ENCODE measurements at places on chromosomes 13 and 19.
A peak's percentile ranks its signal among the peaks of the same experiment; 100 is the strongest.

DNA sequence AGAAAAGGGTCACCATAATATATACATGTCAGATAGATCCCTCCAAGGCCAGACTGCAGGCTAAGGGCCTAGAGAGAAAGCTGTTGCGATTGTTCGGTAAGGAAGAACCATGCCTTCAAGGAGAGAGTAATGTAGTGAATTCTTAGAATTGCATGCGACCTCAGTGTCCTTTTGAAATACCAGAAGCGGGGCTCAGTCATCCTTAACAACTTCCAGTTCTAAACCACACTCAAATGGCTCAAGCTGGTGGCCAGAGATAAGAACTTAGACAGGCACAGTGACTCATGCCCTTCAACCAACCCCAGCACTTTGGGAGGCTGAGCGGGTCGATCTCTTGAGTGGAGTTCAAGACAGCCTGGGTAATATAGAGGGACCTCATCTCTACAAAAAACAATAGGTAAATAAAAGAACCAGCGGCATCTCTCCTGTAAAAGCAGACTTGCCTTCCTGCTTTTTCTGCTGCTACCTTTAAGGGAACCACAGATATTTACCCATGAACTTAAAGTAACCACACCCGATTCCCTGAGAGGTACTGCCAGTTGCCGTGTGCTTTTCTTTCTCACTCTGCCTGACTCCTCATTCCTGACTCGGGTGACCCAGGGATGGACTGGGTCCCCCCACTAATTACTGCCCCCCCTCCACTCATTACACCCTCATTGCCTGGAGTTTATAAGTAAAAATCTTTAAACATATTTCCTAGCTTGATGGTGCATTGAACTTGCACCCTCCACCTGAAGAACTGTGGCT lies 15.4 kb upstream of the SIGLEC6 start:
- peak; percentile 43 for DNase-seq

DNA sequence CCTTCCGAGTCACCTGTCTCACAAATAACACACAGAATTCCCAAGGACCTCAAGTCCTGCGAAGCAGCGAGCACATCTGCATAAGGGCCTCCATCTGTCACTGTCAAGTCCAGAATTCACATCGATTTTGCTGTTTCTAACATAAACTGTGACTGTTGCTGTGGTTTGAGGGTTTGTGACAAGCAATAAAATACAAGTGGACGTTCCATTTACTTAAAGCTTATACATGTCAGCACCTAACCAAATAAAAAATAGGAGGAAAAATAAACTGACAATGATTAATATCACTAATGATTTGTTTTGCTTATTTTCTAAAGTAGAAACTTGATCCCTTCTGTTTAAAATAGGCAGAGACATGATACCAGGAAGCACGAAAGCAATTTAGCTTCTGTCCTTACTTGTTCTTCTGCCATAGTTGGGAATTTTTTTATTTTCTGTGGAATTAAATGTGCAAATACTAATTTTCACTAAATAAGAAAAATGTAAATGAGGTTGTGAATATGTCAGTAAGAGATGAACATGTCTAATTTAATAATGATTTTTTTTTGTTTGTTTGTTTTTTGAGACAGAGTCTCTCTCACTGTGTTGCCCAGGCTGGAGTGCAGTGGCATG lies 279.1 kb downstream of the FGF9 start:
- DNase-seq = no peak

DNA sequence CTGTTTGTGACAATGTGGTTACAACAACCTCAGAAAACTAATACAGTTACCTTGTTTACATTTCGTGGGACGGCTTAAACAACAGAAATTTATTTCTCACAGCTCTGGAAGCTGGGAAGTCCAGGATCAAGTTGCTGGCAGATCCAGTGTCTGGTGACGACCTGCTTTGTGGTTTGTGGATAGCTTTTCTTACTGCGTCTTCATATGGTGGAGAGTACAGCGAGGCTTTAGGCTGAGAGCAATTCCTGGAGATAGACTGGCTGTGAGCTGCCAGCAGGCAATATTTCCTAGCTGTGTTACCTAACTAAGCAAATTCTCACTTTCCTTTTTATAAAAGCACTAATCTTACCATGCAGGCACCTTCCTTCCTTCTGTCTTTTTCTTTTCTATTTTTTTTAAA lies 1203.5 kb upstream of the PRR20A start:
- no peak for DNase-seq

GRCh38 chr13:43200736-43201135 lies 177.3 kb downstream of the DNAJC15 start:
- no peak for DNase-seq

DNA sequence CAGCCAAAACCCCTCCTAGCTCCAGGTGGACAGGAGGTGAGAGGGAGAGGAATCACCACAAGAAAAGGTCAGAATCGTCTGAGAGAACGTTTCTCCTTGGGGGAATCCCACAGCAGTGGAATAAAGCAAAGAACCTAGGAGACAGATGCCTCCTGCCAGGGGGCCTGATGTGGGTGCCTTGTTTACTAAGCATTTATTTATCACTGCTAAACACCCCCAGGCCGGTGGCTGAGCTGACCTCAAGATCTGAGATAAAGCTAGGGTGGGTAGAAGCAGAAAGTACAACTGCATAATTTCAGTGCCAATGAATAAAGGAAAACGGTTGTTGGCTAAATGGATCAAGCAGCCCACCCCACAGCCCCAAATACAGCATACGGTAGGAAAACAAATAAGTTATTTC lies 33.9 kb upstream of the ATP11A start:
- no peak for DNase-seq

GRCh38 chr13:60019119-60019993 lies 144.4 kb downstream of the DIAPH3 start:
- DNase-seq = peak; percentile 39

GRCh38 chr13:41610404-41610803 lies 153.1 kb downstream of the RGCC start:
- no peak for DNase-seq

GRCh38 chr19:20423381-20424197 lies 142.0 kb downstream of the ZNF737 start:
- DNase-seq = peak; percentile 63
